ENCODE measurements at places on chromosomes 6 and 20.

DNA sequence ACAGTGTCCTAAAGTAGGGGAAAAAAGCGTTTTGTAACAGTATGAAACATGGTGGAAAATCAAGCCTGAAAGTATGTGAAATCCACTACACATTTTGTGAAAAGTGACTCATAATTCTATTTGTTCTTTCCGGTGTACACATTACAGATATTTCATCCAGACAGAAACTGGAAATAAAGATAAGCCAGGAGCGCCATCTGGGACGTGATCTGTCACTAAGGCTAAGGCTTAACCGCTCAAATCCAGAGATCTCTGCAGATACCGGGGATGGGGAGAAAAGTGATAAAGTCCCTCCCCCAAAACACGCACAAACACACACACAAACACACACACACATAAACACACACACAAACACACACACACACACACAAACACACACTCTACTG is 26.6 kb upstream of the SRSF6 start:
- no peak for DNase-seq

- no peak for DNase-seq
Measured at GRCh38 chr6:161941565-161941964, 667.7 kb upstream of the AGPAT4 start.

- DNase-seq, result no peak
Measured at GRCh38 chr6:13827032-13827431, 12.7 kb upstream of the MCUR1 start.

GRCh38 chr6:84921891-84922290 is 157.5 kb upstream of the TBX18 start:
- no peak for DNase-seq

GRCh38 chr20:46624946-46625345 is 26.3 kb downstream of the SLC13A3 start:
- DNase-seq, result no peak

DNA sequence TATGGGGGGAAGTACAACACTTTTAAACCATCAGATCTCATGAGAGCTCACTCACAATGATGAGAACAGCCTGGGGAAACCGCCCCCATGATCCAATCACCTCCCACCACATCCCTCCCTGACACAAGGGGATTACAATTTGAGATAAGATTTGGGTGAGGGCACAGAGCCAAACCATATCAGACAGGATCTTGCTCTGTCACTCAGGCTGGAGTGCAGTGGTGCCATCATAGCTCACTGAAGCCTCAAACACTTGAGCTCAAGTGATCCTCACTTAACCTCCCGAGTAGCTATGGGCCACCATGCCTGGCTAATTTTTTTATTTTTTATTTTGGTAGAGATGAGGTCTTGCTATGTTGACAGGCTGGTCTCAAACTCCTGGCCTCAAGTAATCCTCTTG is 5.1 kb upstream of the IYD start:
- DNase-seq, result no peak

DNA sequence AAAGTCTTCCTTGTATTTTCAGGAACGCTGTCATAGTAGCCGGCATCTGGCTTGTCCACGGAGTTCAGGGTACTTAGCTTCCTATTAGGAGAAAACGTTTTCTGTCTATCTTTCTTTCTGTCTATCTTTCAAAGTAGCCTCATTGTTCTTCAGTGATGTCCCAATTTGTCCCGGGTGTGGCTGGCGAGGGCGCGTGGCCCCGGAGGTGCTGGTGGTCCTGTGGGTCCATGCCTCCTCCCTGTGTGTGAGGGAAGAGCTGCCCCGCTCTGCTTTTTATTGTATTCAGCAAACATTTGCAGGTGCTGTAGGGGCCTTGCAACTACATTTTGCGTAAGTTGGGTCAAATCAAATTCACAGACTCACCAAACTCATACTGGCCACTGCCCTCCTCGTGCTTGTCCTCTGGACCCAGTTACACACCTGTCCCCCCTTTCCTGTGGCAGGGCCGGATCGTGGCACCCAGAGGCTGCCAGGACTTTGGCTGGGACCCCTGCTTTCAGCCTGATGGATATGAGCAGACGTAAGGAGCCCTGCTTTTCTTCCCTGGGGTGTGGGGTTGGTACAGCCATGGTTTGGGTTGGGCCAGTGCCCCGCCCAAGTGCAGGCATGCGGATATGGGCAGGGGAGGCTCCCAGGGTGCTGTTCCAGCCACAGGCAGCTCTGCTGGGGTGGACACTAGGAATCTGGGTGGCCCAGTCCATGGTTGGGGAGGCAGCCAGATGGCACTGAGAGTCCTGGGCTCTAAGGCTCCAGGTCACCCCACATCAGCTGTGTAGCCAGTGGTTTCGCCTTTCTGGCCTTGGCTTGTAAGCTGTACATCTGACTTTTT is 12.3 kb downstream of the ITPA start:
- no peak for DNase-seq

- DNase-seq, result no peak
Measured at GRCh38 chr20:59412181-59412580, 111.8 kb downstream of the EDN3 start.

DNA sequence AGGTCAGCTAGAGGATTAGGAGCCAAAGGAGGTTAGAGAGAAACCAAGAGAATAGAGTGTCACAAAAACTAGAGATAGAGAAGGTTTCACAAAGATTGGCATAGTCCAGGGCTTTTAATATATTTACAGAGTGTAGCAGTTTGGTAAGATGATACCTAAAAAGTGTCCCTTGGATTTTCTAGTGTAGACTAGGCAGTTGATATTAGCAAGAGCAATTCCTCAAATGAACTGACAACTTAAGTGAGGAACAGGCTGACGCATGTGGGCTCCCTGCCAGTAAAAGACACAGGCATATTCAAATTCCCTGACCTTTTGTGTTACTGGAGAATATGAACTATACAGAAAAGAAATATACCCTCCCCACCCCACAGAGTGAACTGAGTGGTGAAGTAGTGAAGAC is 40.1 kb downstream of the VTA1 start:
- no peak for DNase-seq

- no peak for DNase-seq
Measured at GRCh38 chr6:119210596-119210995, 132.1 kb upstream of the FAM184A start.
